Activated B cell treated with CpG ODN at 0.5 μM for 24 hours (primary cell): ENCODE measurements at places on chromosomes 1 and 21.

DNA sequence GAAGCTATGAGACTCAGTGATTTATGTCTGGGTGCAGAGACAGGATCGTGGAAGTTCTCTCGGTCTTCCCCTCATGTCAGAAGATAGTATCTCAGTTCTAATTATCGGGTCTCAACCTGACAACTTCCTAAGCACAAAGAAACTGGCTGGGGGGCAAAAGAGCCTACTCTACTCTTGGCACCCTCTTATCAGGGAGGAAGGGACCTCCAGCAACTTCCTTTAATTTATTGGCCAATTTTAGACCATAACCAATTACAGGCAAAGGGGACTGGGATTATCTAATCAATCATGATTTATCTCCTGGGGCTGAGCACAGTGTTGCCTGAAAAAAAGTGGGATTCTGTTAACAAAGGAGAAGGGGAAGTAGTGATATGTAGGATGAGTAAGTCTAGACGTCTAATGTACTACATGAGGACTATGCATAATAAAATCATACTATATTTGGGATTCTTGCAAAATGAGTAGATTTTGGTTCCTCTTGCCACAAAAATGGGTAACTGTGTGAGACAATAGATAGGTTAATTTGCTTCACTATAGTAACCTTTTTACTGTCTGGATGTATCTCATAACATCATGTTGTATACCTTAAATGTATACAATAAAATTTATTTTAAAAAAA is 98.8 kb downstream of the ZFYVE9 start:
- no peak for DNase-seq

DNA sequence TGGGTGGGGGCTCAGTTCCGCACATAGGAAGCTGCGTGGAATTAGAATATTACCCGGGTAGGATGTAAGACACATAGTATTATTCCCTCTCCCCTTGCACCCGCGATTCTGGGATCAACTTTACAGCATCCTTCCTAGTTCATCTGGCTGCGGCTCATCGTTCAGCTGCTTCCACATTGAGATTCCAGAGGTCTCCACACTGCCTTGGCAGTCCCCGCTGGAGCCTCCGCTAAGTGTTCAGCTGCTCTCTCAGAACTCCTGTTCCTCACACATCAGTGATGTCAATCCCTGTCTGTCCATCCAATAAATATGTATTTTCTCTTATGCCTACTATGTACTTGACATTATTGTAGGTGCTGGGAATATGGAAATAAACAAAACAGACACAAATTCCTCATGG is 135.6 kb upstream of the SYT6 start:
- DNase-seq = no peak

GRCh38 chr21:35252831-35253230 is 203.7 kb upstream of the RUNX1 start:
- DNase-seq = no peak

GRCh38 chr21:32547018-32547417 is 38.3 kb downstream of the TCP10L start:
- DNase-seq = no peak

- DNase-seq = no peak
These were observed 10.5 kb downstream of the RAB4A start for GRCh38 chr1:229281339-229281926.

DNA sequence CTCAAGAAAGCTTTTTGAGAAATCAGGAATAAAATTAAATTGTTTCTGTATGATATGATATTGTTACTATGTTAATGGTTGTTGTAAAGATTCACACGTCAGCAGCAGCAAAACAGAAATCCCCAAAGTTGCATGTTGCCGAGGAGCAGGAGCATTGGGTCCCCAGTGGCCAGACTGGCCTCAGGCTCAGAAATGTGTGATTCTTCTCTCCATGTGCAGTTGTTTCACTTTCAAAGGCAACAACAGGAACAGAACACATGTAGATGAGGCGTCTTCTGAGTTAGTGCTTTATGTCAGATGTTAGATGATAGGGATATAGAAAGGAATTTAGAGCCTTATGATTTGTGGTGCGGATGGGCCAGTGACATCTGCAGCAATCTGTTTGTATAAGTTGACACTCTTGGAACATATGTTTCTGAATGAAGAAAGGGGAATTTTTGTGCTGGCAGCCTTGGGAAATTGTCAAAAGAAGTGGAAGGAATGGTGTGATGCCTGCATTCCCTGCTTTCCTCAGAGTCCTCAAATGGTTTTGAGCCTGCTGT is 2.1 kb upstream of the TTLL7 start:
- no peak for DNase-seq

- no peak for DNase-seq
These were observed 151.2 kb downstream of the PIGK start for GRCh38 chr1:77068013-77068412.

- no peak for DNase-seq
These were observed 1454.1 kb downstream of the MRPL39 start for GRCh38 chr21:24153137-24153536.

- no peak for DNase-seq
These were observed 47.0 kb upstream of the RBM15 start for GRCh38 chr1:110292031-110292741.

GRCh38 chr1:37257646-37258045 is 216.7 kb upstream of the ZC3H12A start:
- no peak for DNase-seq

- DNase-seq = no peak
These were observed 19.2 kb downstream of the NFIA start for GRCh38 chr1:61101536-61101935.

- no peak for DNase-seq
These were observed 52.3 kb downstream of the HMCN1 start for GRCh38 chr1:185786524-185786923.

DNA sequence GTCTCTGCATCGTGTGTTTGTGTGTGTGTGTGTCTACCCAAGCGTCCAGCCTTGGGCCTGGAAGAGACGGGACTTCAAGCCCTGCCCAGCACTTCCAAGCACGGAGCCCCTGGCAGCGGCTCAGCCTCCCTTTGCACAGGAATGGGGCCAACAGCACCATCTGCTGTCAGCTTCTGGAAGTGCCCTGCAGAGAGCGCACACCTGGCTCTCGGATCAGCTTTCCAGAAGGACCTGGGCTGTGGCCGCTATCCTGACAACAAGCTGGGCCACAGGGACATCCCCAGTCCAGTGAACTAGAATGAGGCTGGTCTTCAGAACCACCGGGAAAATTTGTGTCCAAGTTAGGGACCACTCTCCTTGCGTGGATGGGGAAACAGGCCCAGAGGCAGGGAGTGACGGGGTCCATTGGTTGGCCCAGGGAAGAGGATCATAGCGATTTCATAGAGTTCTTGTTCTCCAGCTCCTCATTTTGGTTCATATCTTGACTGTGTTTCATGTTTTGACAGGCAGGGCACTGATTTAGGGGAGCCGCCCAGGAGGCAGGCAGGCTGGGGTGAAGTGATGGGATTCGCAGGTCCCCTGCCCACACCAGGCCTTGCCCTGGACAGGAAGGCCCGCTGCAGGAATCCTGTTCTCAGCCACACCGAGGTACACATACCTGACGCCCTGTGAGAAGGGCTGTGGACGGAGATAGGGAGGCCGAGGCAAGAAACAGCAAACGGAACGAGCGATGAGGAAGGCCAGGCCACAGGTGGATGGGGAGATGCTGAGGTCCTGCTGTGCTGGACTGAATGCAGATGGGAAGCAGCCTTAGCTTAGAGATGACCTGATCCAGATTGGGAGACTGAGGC is 38.4 kb downstream of the TAS1R2 start:
- DNase-seq = no peak

DNA sequence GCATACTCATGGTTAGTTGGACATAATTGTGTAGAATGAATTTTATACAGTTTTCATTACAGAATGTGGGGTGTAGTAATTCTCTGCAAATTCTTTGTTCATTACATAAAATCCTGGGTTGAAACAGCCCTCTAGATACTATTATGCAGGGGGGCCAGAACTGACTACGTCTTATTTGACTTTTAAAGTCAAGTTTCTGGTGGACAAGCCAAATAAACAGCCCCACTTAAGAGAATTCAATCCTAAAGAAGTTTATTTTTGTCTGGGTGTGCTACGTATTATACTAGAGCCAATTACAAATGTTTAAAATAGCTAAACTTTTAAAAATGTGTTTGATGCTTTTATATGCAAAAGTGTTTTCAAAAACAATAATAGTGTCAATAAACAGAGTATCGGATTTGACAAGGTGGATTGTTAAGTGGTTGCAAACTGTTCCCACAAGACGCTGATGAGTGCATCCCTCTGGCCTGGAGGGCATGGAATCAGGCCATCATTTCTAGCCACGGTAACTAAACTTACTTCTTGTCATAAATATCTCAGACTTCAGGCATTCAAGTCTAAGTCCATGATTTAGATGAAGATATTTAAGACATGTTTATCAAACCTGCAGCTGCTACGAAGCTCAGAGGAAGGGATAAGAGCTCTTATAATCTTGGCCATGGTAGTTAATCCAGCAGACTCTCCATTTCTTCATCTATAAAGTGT is 646.3 kb downstream of the KIF26B start:
- DNase-seq = no peak

DNA sequence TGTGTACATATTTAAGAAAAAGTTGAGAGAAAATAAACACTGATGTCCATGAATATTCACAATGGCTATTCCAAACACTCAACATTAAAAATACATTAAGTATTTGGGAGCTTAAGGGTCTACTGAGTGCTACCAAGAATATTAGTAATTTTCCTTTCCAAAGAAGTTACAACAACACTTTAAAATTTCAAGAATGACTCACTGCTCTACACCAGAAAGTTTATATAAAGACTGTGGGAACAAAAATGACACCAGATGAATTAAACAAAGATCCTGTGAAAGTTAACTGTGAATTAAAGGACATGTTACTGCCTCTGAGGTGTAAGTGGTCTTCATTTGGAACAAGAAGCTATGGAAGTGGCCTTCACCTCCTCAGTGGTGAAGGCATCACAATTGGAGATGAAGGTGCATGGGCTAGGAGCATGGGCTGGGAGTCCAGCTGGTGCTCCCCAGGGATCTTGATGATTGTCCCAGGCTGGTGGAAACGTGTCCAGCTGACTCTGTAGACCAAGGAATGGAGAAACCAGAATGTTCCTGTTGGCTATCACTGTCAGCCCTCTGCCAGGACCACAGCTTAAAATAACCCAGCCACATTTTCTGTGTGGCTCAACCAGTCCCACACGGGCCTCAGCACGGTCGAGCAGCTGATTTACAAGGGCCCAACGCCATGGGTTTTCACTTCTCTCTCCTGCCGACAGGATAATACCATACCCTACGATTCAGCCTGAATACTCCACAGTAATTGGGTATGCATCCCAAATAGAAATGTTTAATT is 28.8 kb downstream of the TAF5L start:
- DNase-seq = no peak

DNA sequence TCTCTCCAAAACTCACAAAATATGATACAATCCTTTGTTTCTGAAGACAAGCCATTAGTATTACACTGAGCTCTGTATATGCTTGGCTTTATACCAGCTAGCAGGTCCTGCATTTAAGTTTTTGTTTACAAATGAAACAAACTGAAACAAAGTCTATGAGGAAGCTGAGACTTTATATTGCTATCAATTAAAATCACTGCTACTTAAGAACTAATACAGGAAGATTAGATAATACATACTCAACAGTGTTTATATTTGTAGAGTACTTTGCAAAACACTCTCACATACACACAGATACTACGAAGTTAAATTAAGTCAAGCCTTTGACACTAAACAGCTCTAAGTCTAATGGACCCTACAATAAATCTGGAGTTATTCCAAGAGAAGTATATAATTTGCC is 247.4 kb downstream of the CRB1 start:
- no peak for DNase-seq

GRCh38 chr1:103087256-103087655 is 21.1 kb downstream of the COL11A1 start:
- no peak for DNase-seq

GRCh38 chr21:41894922-41895557 is 15.9 kb upstream of the PRDM15 start:
- DNase-seq = no peak

DNA sequence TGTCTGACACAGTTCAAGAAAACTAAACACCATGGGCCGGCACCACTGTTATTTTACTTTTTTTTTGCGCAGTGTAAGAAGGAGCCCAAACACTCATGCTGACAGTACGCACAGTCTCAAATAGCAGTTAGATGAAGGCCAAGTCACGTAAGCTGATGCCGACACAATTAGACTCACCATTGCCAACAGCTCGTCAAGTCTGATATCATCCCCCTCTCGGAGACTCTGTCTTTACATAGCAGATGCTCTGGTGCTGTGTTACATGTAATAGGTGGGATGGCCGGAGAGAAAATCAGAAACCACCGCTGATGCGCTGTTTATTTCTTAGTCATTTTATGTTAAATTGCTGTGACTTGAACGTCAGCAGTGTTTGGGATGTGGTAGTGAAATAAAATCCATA is 49.3 kb downstream of the TGFB2 start:
- no peak for DNase-seq

DNA sequence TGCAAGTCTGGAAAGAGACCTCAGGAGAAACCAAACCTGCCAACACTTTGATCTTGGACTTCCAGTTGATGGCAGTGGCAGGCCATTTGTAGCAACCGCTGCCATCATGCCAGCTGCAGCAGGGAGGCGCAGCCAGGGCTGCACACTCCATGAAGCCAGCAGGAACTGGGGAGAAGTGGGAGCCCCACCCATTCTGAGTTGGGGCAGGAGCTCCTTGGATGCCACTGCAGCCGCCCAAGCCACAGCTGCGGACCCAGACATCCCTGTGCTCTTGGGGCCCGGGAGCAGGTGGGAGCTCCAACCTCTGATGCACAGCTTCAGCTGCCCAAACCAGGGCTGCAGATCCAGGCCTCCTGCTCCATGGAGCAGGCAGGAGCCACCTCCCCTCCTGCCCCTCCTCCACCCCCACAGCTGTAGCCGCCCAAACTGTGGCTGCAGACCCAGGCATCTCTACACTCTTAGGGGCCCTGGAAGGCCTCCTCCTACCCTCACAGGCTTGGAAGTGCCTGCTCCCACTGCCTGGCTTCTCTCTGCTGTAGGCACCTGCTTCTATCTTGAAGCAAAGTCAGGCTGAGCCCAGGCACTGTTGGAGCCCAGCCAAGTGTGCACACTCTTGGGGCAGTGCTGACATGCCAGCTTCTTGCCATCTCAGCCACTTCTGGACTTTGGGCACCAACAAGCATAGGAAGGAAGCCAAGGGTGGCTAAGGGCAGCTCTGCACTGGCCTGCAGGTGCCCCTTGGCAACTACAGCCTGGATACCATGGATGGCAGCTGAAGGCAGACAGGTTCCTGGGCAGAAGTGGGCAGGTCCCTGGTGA is 20.0 kb upstream of the DISP1 start:
- DNase-seq = no peak

DNA sequence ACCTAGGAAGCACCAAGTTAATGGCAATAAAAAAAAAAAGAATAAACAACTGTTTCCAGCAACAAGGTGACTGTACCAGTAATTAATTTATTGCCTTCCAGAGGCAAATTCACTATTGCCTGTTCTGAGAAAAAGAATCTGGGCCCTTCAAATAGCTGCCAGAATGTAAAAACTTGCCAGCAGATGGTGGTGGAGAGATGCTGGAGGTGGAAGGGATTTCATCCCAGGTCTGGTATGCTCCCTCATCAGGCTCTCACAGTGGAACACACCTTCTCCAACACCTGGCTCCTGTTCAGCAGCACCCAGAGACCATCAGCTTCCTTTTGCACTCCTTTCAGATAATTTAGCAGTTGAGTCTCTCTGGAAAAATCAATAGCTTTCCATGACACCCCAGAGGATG is 792.9 kb upstream of the ADAMTS5 start:
- no peak for DNase-seq

GRCh38 chr1:101235696-101236515 is 913 bp upstream of the S1PR1 start:
- DNase-seq = peak; percentile 56
